ENCODE measurements at places on chromosomes 13 and 19. TPM values are rescaled to one million over a fixed set of nuclear protein-coding genes. Genes with fewer than 3 reads are reported as not detected.
A peak's percentile ranks its signal among the peaks of the same experiment; 100 is the strongest.

DNA sequence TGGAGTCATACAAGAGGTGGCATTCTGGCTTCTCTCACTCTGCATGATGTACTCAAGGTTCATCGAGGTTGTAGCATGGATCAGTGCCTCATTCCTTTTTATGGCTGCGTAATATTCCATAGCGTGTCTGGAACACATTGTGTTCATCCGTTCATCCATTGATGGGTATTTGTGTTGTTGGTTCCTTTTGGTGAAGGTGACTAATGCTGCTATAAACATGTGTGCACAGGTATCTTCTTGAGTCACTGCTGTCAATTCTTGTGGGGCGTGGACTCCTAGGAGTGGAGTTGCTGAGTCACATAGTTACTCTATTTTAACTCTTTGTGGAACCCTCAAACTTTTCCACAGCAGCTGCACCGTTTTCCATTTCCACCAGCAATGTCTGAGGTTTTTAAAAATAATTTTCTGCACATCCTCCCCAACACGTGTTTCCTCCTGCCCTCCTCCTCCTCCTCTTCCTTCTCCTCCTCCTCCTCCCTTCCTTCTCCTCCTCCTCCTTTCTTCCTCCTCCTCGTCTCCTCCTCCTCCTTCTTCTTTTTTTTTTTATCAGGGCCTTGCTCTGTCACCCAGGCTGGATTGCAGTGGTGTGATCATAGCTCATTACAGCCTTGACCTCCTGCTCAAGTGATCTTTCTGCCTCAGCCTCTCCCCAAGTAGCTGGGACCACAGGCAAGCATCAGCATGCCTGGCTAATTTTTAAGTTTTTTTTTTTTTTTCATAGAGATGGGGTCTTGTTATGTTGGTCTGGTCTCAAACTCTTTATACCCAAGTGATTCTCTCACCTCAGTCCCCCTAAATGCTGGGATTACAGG, 2.0 kb upstream of the TMEM221 start:
- DNase-seq: no peak

DNA sequence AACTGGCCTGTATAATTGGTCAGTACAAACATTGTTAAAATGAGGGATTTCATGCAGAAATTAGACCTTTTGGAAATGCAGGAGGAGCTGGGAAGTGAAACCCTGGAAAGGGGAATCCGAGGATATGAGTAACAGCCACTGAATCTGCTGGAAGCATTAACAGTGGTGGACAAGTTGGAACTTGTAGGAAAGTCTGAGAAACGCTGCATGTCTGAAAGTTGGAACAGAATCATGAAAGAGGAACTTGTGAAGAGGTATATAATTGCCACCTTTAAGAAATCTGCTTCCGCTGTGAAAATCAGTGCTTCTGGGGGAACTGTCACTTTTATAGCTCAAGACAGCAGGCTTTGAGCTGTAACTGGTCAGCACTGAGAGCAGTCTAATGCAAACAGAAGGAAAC, 716.5 kb upstream of the PRR20A start:
- no peak for DNase-seq

DNA sequence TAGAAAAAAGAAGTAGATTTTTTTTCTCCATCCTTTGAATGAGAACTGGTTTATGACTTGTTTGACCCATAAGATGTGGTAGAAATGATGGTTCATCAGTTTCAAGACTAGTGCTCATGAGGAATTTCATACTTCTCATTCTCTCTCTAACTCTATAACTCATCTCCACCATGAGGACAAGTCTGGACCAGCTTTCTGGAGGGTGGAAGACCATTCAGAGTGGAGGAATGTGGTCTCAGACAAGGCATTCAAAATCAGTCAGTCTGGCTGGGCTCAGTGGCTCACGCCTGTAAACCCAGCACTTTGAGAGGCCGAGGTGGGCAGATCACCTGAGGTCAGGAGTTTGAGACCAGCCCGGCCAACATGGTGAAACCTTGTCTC, 3.5 kb upstream of the EID2 start:
- DNase-seq: no peak

OLFM4 gene
- not detected for total RNA-seq

KLK11 gene
- total RNA-seq: not detected

DNA sequence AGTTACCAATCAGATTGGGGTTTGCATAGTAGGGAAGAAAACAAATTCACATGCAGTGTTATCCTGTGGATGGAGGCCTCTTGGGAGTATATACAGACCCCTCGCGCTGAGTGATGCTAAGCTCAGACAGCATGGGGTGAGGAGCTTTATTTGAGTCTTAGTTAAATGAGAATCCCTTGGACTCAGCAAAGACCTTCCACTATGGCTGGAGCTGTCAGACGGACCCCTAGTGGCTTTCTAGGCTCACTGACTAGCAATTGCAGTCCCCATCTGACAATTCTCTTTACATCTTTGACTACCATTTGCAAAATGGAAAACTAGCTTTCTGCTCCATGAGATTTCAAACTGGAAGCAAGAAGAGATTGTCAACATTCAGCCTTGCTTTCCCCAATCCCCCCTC, 90.4 kb downstream of the STOML3 start:
- no peak for DNase-seq

GRCh38 chr13:59144700-59145099, 1019.0 kb downstream of the DIAPH3 start:
- no peak for DNase-seq

GRCh38 chr13:25249001-25249543, 38.2 kb downstream of the MTMR6 start:
- peak; percentile 60 for DNase-seq

- DNase-seq: peak; percentile 48
These were observed at the start of gene RAB20 for GRCh38 chr13:110561344-110562035. Gene RAB20 (minus strand): TSS chr13:110561722. CDS start chr13:110561519, 203 bp downstream.

DNA sequence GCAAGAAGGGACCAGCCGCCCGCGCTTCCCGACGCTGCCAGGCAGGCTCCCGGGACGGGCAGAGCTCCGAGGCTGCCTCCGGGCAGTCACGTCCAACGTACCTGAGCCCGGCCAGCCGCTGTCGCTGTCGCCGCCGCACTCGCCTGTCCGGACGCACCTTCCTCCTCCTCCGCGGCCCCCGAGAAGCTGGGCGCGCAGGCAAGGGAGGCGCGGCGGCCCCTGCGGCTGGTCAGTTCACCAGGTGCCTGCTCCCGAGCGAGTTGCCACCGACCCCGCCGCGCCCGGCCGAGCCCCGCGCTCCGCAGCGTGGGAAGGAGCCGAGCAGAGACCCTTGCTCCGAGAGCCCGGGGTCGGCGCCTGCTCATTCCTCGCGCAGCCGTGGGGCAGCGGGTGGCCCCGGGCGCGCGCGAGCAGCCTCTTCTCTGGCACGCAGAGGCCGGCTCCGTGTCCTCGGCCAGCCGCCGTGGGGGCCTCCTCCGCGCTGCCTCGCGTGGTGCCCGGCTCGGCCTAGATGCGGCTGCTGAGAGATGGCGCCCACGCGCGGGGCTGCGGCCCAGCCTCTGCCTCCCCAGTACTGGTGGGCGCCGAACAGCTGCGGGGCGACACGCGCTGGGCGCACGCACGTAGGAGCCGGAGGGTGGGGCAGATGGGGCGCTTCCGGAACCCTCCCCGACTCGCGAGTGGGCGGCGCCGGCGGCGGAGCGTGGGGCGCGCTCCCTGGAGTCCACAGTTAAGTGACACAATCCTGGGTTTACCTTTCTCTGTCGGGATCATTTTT, 419.4 kb downstream of the UQCRFS1 start:
- no peak for DNase-seq

DNA sequence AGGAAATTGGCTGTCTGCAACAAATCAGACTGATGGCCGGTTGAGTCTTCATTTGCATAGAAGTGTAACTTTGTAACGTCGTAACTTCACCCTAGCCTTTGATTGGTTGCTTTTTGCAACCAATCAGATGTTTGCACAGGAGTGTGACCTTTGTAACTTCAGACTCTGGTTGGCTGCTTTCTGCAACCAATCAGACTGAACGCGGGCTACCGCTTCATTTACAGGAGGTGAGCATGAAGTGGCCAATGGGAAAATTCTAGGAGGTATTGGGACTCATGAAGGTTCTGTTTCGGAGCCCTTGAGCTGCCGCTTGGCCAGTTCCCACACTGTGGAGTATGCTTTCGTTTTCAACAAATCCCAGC, 441 bp upstream of the ZNF559 start:
- DNase-seq: peak; percentile 78

- no peak for DNase-seq
These were observed 18.4 kb downstream of the ARL11 start for GRCh38 chr13:49646688-49647087.

DNA sequence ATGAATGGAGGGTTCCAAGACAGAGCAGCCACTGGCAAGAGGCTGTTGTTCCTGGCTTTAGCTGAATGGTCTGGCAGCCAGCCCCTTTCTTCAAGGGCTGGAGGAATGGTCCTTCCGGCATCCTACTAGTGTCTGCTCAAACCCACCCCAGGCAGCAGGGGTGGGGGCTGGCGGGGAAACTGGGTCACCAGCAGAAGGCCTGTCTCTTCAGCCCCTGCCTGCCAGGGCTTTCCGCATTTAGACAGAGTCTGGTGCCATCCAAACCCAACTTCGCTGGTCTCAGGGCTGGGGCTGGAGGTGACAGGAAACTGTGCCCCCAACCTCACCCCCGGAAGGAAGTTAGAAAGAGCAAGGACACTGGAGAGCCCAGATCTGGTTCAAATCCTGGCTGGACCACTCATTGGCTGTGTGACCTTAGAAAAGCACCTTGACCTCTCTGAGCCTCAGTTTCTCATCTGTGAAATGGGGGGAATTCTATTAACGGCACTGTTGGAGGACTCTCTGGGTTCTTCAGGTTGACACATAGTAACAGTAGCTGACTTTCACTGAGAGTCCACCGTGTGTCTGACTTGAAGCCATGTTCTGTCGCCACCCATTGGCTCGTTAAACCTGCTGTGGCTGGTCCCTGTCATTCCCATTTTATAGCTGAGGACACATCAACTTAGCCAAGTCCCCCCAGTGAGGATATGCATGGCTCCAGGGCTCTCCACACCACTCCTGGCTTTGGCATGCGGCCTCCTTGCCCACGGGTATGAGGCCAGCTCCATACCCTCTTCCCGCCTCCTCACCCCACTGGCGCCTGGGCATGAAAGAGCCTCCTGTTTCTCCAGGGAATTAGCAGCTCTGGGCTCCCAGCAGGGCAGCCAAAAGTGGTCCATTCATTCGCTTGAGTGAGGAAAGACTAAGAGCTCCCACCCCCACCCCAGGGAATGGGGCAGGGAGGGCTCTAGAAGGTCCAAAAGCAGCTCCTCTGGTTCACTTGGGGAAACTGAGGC, 2.5 kb upstream of the NR2C2AP start:
- DNase-seq: no peak

DNA sequence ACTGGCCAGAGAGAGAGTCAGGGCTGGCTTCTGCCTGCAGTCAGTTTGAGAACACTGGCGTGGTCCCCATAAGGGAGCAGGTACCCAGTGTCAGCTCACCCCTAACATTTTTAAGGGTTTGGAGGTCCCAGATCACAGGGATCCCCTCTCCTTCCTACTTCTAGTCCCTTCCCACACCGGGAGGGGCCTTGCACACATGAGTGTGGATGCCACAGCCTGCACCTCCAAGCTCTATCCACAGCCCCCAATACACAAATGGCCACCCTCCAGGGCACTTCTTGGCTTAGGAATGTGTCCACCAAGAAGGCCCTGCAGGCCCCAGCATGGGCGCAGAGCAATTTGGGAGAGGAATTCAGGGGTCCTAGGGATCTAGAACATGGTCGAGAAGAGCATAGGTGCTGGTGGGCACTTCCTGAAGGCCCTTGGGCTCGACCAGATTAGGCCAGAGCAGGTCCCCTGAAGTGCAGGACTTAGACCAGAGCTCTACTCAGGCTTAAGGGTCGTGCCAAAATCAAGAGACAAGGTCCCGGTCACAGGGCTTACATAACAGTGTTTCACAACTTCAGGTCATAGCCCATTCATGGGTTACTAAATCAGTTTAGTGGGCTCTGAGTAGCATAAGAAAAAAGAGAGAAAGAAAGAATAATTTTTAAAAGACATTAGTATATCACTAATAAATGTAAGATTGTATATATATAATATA, 16.0 kb downstream of the FXYD5 start:
- DNase-seq: no peak

SDHAF1 gene
- 13.0 TPM for total RNA-seq

- DNase-seq: peak; percentile 37
These were observed 114.3 kb downstream of the SIPA1L3 start for GRCh38 chr19:38021352-38021751.

- no peak for DNase-seq
These were observed 9.7 kb downstream of the CLEC4G start for GRCh38 chr19:7722231-7722651.

DNA sequence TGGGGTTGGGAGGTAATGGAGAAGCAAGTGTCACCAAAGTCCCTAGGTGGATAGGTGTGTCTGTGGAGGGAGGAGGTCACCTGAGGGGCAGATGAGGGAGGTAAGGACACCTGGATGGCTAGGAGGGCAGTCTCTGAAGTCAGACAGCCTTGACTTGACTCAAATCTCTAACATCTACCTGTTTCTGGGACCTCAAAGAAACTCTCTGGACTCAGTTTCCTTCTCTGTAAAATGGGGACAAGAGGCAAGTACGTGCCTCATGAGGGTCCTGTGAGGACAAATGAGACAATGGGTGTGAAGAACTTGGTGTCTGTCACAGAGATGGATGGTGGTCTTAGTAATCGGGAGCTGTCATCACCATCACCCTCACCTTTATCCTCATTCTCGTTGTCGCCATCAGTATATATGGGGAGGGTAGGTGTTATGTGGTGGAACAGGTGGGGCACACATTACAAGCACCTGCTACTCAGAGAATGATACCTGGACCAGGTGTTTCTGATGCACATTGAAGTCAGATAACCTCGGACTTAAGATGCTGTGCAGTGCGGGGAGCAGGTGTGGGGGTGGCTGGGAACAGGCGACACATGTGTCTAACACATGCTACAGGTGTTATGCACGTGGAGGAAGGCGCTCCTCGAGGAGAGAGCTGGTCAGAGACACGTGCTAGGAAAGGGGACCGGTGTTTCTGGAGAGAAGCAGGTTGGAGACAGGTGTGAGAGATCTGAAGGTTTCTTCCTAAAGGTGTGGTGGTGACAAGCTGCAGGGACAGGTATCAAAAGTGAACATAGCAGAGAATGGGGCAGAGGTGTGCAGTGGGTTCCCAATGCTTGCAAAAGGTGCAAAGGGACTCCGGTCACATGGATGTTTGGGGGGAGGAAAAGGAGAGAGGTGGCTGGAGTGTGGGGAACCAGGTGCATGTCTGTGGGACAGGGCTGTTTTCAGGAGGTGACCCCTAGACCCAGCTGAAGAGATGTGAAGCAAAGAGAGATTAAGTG, 3.8 kb downstream of the ERFL start:
- no peak for DNase-seq

NTN5 gene
- not detected for total RNA-seq

ZNF723 gene
- not detected for total RNA-seq

DNA sequence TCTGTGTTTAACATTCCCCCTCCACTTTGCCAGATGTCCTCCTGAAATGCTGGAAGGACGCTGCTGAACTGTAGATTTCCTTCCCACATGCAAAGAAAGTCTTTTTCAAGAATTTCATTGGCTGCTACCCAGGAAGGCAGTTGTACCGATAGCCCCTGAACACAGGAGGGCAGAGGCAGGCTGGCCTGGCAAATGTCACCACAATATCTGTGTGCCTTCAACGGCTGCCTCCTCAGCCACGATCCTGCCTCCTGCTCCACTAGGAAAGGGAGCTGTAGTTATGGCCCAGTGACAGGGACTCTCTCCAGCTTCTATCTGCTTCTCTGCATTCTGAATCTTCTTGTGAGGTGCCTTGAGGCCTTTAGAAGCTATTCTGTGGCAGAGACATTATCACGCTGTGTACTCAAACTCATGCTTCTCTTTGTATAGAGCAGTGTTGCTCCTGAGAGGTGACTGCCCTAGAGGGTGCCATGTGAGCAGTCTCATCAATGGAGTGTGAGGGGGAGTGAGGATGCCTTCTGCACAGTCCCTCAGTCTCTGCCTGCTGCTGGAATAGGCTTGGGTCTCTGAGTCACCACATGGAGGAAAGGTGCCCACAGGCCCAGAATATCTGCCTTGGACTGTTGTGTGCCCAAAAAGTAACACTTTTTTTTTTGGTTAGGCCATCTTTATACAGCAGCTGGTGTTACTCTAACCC, 279.8 kb downstream of the DNAJC15 start:
- peak; percentile 28 for DNase-seq

Data from HFFc6 (cell line).